Kidney (tissue), 22 donors: ENCODE measurements at places on chromosomes 12 and 14.

DNA sequence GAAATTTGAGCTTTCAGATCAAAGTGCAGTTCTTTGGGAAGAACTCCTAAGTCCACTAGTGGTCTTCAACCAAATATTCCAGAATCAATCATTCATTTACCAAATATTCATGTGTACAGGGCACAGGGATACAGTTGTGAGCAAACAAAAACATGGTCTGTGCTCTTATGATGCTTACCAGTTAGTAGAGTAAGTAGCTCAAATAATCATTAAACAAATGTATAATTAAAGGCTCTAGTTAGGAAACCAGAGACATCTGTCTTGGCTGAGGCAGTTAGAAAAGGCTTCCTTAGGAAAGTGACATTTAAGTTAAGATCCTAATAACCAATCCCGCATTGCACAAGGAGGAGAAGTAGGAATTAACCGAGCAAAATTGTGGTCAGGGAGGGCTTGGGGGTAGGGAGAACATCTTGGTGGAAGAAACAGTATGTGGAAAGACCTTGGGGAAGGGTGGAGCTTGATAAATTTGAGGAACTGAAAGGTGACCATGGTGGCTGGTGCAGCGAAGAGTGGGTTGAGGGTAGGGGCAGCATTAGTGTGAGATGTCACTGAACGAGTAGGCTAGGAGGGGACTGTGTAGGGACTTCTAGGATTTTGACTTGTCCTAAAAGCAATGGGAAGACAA, 40.0 kb downstream of the PEBP1 start:
- H3K27ac ChIP-seq, result no peak overlapping the region
- H3K27me3 ChIP-seq, result no peaks in the 10 kb centered on the region
- no peak overlapping the region for H3K4me3 ChIP-seq

DNA sequence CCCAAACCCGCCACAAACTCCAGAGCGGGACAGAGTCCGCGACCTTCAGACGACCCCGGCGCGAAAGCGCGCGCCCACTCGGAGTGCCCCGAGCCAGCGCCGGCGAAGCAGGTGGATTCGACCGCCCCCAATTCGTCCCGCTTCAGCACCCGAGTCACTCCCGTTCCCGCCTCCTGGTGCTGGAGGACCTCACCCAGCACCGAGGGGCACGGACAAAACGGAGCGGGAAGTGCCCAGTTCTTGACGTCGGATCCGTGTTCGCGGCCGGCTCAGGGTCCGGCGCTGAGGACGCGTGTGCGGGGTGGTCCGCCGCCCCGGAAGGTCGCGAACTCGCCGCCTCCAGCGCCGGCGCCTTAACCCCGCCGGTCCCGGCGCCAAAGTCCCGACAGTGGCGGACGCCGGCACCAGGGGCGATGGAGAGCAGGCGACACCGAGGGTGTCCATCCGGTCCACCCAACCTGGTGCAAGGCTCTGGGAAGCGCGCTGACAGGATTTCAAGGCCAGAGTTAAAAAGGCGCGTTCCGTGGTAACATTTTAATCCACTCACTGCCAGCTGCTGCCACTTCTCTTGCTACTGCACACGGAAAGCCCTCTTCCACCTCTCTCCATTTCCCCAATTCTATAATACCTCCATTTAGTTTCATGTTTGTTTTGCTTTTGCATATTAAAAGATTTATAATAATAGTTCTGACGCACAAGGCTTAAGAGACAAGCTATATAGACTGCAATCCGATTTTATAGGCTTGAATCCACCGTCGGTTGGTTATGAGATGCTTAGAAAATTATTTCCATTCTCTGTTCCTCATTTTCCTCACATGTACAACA, 240.0 kb upstream of the CPNE8 start:
- DNase-seq, result no peak
- H3K4me3 ChIP-seq, result peak overlapping the region; percentile 42
- H3K27me3 ChIP-seq, result peaks cover 7% of the 10 kb centered on the region
- H3K27ac ChIP-seq, result no peak overlapping the region

DNA sequence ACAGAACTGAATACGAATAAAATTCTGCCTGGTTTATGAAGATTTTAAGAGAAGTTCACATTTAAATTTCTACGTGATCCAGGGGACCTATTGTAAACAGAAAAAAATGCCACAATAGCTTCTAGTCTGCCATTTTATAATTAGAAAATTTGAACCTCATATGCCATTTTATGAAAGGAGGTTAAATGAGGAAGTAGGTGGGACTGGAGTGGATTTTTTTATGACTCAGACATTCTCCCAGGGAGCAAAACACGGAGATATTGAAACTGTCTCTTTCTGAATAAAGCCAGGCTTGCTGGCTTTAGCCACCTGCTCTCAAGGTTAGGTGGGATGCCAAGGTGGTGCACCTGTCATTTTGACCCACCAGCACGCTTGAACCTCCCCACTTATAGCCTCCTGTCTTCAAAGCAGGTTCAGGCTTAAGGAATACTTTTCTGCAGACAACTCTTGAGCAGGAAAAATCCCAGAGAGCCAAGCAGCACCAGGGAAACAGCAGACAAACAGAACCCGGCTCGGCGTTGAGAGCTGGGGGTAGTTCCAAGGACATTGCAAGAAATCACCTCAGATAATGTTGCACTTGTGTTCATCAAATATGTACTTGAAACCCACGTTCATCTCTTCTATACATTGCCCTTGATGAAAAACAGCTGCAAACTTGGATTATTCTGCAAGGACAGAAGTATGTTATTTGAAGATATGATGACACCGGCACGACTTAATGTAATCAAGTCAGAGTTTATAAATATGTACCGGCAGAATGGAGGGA, 203.7 kb downstream of the PPM1H start:
- H3K4me1 ChIP-seq, result no peaks in the 10 kb centered on the region
- H3K27me3 ChIP-seq, result no peaks in the 10 kb centered on the region
- no peaks in the 10 kb centered on the region for H3K36me3 ChIP-seq
- DNase-seq, result no peak

DNA sequence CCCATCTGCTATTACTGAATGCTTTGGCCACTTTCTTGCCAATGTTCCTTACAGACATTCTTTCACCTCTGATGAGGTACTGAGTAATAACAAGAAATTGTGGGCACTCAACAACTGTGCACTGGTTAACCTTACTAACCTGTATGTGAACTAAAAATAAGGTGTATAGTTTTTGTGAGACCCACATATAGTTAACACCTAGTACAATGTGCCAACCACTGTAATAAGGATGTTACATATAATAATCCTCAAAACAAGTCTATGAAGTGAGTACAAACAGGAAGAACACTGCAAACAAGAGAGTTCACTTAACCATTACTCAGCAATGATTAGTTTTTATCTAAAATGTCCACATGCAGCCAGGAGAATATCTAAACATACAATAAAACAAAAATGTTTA, 4.5 kb downstream of the DDHD1 start:
- H3K4me1 ChIP-seq, result peaks cover 4% of the 10 kb centered on the region
- DNase-seq, result no peak
- H3K27me3 ChIP-seq, result no peaks in the 10 kb centered on the region
- H3K36me3 ChIP-seq, result no peaks in the 10 kb centered on the region
- H3K27ac ChIP-seq, result no peak overlapping the region

- no peaks in the 10 kb centered on the region for H3K36me3 ChIP-seq
- no peaks in the 10 kb centered on the region for H3K4me1 ChIP-seq
- DNase-seq, result no peak
- no peak overlapping the region for H3K27ac ChIP-seq
- H3K4me3 ChIP-seq, result no peak overlapping the region
- H3K27me3 ChIP-seq, result no peaks in the 10 kb centered on the region
Measured at GRCh38 chr12:78224154-78224553, 393.5 kb downstream of the NAV3 start.

GRCh38 chr12:131413471-131413870, 297.4 kb upstream of the SFSWAP start:
- no peaks in the 10 kb centered on the region for H3K36me3 ChIP-seq
- H3K27ac ChIP-seq, result no peak overlapping the region
- no peak overlapping the region for H3K4me3 ChIP-seq
- H3K4me1 ChIP-seq, result no peaks in the 10 kb centered on the region
- H3K27me3 ChIP-seq, result no peaks in the 10 kb centered on the region

DNA sequence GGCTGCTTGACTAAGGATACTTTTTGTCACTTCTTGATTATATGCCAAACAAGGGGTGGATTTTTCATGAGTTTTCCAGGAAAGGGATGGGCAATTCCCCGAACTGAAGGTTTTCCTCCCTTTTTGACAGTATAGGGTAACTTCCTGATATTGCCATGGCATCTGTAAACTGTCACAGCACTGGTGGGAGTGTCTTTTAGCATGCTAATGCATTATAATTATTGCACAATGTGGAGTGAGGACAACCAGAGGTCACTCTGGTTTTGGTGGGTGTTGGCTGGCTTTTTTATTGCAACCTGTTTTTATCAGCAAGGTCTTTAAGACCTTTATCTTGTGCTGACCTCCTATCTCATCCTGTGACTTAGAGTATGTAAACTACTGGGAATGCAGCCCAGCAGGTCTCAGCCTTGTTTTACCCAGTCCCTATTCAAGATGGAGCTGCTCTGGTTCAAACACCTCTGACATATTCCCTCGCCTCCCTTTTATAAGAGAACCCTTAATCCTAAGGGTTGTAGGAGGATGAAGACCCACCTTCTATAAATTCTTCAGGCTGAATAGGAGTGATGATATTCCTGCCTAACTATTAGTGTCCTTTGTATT, 471.2 kb downstream of the ATP23 start:
- no peaks in the 10 kb centered on the region for H3K27me3 ChIP-seq
- no peak for DNase-seq
- no peak overlapping the region for H3K27ac ChIP-seq
- no peak overlapping the region for H3K4me3 ChIP-seq
- H3K4me1 ChIP-seq, result no peaks in the 10 kb centered on the region
- no peaks in the 10 kb centered on the region for H3K36me3 ChIP-seq

DNA sequence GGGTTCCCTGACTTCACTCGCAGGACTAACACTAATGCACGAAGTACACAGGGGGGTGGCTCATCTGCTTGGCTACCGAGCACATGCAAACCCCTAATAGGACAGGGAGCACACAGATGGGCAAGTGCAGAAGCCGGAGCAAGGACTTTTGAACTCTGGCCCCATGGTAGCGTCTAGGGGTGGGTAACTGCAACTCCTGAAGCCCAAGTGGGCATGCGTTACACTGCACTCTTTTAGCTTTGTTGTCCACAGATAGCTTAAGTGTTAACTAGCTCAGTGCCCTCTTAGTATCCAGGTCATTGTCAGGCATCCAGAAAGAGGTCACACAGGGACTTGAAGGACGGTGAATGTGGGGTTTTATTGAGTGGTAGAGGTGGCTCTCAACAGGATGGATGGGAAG, 3.0 kb upstream of the BLTP3B start:
- no peaks in the 10 kb centered on the region for H3K36me3 ChIP-seq
- no peaks in the 10 kb centered on the region for H3K4me1 ChIP-seq
- H3K27me3 ChIP-seq, result no peaks in the 10 kb centered on the region
- no peak overlapping the region for H3K27ac ChIP-seq
- H3K4me3 ChIP-seq, result no peak overlapping the region

- no peaks in the 10 kb centered on the region for H3K27me3 ChIP-seq
- H3K4me3 ChIP-seq, result no peak overlapping the region
- H3K27ac ChIP-seq, result no peak overlapping the region
- DNase-seq, result no peak
- H3K4me1 ChIP-seq, result no peaks in the 10 kb centered on the region
Measured at GRCh38 chr12:103279444-103279843, 216.3 kb downstream of the C12orf42 start.

- peak overlapping the region; percentile 94 for H3K27ac ChIP-seq
- H3K36me3 ChIP-seq, result no peaks in the 10 kb centered on the region
- no peaks in the 10 kb centered on the region for H3K4me1 ChIP-seq
- DNase-seq, result peak; percentile 90
- peak overlapping the region; percentile 56 for H3K4me3 ChIP-seq
Measured at GRCh38 chr14:104800015-104800770, 708 bp upstream of the ZBTB42 start.
